ENCODE measurements at places on chromosomes 3 and 15.
A peak's percentile ranks its signal among the peaks of the same experiment; 100 is the strongest.

GRCh38 chr3:171487382-171487781 lies 27.2 kb upstream of the TNIK start:
- DNase-seq = no peak

DNA sequence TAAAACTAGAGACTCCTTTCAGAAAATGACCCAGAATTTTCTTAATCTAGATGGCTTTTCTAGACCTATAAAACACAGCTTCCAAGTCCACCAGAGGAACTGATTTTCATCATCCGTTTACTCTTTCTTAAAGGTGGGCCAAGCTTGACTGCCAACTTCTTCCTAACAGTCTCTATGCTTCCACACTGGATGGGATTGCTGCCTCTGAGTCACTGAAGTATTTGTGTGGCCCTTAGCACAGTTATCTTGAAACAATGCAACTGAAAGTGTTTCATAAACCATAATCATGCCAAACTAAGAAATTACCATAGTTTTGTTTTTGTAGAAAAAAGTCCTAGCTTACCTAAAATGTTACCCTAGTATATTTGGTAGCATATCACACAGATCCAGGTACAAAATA lies 985.7 kb downstream of the TUSC7 start:
- DNase-seq = no peak

GRCh38 chr3:23865595-23866396 lies 51.0 kb downstream of the NKIRAS1 start:
- DNase-seq = no peak

GRCh38 chr3:38149708-38150107 lies 11.2 kb downstream of the MYD88 start:
- no peak for DNase-seq

- no peak for DNase-seq
Observed at GRCh38 chr3:186361246-186361761, 730 bp downstream of the DGKG start.

GRCh38 chr15:68775671-68776476 lies 44.8 kb downstream of the ANP32A start:
- DNase-seq = no peak

DNA sequence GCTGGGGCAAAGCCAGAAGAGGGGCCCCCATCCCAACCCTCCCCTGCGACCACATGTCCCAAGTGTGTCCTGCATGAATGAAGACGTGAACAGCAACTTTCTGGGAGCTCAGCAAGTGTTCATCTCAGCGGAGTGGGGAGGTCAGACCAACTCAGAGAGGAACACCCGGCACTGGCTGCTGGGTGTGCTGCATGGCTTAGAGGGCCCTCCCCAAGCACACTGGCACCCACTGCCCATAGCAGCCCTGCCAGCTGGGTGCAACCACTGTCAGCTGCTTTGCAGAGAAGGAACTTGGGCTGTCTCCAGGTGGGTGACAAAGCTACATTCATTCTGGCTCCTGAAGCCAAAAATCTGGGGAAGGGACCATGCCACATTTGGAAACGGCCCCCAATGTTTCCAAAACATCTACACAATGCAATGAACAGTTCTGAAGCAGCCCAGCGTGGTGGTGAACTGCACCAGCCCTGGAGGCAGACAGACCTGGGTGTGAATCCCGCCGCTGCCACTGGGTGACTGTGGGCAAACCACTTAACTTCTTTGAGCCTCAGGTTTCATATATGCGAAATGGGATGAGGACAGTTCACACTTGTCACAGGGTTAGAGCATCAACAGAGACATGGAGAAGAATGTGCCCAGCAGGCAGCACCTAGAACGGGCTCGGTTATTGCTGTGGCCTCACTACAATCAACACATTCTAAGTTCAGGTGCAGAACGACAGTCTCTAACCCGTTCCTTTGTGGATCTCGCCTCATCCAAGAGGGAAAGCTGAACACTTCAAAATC lies 145.4 kb downstream of the NUP210 start:
- DNase-seq = no peak

- DNase-seq = no peak
Observed at GRCh38 chr3:173217127-173217526, 76.1 kb upstream of the SPATA16 start.

DNA sequence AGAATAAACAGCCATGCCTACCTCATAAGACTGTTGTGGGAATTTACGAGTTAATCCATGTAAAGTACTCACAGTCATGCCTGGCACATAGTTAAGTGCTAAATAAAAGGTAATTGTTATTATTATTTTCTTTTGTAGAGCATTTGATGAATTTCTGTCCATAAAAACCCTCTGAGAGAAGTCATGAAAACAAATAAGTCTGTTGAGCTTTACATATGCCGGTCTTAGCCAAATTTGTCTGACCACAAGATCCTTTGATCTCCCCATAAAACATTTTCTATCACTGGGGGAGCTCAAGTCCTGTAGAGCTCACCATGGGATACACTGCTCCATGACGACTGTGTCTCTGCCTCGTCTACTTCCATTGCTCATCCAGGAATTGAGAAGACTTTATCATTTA lies 114.0 kb downstream of the MAGI1 start:
- DNase-seq = no peak

GRCh38 chr3:4591669-4592068 lies 98.5 kb downstream of the ITPR1 start:
- no peak for DNase-seq

- no peak for DNase-seq
Observed at GRCh38 chr3:168859143-168859542, 763.4 kb upstream of the GOLIM4 start.

- DNase-seq = no peak
Observed at GRCh38 chr3:114427285-114428043, 133.6 kb downstream of the TIGIT start.

GRCh38 chr15:38793206-38793810 lies 228.7 kb upstream of the RASGRP1 start:
- DNase-seq = no peak

DNA sequence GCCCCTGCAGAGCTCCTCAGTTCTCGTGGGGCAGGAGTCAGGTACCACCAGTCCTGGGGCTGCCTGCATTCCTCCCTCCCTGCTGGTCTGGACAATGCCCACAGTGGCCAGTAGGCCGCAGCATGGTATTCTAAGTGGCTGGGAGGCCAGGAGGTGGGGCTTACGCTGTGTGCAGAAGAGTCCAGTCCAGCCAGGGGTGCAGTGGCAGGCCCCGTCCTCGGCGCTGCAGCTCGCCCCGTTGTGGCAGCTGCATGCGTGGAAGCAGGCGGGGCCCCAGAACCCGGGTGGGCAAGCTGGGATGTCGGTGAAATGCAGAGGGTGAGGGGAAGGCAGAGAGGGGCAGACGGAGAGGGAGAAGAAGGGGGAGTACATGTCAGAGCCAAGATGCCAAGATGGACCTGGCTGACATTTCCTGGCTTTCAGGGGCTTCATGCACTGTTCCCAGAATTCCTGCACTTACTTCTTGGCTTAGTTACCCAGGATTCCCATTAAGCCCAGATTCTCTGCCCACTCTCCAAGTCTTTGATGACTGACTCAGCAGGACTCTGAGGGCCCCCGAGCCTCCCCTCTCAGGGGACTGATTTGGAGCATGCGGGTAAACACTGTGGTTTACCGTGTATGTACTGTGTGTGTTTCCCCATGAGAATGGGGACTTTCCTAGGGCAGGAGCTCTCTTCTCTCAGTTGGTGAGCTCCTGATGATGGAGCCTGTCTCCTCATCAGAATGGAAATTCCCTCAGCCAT lies 47.5 kb downstream of the RAB11A start:
- peak; percentile 49 for DNase-seq

DNA sequence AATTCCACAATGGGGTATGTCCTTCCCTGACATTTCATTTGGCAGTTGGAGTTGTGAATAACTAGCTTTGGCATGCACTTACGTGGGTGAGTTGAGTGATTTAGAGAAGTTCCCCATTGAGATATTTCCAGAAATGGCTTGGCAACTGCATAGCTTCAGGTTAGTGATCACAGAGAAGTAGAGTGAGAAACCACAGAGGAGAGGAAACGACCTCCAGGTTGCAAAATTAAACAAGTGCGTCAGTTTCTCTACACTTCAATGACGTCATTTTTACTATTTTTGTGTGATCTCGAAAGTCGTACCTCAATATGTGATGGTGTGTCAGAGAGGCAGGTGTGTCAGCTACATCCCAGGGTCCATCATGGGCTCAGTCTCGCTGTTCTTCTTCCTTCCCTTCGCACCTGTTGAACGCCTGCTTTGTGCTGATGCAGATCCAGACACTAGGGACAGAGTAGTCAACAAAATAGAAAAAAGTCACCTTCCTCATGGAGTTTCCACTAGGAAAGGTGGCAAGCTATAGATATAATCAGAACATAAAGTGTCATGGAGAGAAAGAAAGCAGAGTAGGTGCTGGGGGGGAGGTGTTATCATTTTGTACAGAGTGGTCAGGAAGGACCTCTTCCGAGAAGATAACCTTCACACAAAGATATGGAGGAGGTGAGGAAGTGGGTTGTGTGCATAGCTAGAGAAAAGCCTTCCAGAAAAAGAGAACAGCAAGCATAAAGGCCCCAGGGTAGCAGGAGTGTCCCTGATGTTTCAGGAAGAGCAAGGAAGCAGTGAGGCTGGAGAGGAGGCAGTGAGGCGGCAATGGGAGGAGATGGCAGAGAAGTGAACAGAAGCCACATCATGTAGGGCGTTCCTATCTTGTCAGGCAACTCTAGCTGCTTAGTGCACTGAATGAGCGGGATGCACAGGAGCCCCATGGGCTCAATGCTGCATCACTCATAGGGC lies 75.6 kb downstream of the MCTP2 start:
- no peak for DNase-seq

GRCh38 chr15:85536341-85536740 lies 155.9 kb downstream of the AKAP13 start:
- DNase-seq = no peak

GRCh38 chr15:83164111-83164770 lies 43.4 kb downstream of the HDGFL3 start:
- DNase-seq = no peak

DNA sequence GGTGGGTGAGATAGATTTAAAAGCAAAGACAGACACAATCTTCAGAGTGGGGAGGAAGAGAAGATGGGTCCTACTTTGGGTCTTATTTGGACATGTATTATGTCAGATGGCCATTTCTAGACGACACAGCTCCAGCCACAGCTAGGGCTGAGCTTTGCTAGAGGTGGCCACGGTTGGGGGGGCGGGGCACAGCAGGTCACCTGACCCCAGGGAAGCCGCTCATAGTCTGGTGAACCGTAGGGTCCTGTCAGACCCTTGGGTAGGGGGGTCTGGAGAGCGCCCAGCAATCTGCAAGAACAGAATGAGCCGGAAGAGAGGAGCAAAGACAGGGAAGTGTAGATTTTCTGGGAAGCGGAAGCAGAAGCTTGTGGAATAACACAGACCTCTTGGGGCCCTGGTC lies 6.6 kb downstream of the EPB42 start:
- no peak for DNase-seq

DNA sequence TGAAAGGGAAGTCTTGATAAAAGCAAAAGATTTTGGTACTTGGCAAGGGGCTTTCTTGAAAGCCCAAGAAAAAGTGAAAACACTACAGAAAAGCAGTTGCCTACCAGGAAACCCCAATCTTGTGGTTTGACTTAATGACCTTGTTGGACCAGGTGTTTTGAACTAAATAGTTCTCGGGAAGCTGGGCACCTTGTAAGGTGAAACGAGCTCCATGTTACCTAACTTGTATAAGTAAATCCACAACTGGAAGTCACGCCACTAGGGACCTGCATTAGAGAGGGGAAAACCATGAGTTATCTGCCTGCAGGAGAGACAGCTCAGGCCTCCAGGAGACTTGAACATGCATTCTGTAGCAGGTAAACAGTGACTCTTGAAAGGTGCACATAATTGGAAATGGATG lies 88.2 kb downstream of the GMPS start:
- no peak for DNase-seq

GRCh38 chr3:27714692-27715453 lies 7.2 kb downstream of the EOMES start:
- no peak for DNase-seq

DNA sequence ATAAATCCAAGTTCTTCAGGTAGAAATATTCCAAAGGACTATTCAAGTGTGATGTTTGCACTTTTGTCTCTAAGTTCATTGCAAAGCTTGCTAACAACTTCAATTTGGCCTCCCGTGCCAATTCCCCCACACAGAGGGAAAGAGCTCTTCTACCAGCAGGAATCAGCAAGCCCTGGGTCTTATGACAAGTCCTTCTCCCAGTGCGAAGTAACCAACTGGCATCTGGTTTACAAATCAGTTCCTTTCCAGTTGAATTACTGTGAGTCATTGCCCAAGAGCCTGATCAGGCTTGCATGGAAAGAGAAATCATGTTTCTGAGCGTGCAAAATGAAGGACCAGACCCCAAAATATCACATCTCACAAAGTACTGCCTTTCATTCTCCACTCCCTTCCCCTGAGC lies 62.7 kb upstream of the SLCO3A1 start:
- no peak for DNase-seq

- DNase-seq = no peak
Observed at GRCh38 chr15:101042320-101042719, 123.2 kb downstream of the LRRK1 start.

- DNase-seq = no peak
Observed at GRCh38 chr3:129644836-129645235, 38.4 kb upstream of the PLXND1 start.

DNA sequence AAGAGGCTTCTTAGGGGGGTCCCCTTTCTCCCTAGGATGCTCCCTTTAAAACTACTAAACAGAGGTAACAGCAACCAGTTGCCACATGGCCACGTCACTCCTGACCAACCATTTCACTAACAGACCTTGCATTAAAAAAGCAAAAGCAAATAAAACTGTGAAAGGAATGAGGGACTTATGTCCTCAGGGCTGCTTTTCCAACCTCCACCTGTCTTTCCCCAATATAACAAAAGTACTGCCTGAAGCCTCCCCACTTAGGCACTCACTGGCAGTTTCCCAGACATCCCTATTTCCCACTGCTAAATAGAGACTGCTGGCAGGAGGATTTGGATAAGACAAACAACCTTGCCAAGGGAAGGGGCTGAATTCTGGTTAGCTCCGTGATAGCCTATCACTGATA lies 130.3 kb downstream of the ATP8B4 start:
- DNase-seq = no peak

- no peak for DNase-seq
Observed at GRCh38 chr15:80730387-80730786, 35.3 kb downstream of the ABHD17C start.

GRCh38 chr15:25883463-25884259 lies 20.5 kb upstream of the ATP10A start:
- no peak for DNase-seq

- no peak for DNase-seq
Observed at GRCh38 chr3:186451371-186451770, 89.3 kb upstream of the DGKG start.

- no peak for DNase-seq
Observed at GRCh38 chr15:72155003-72155621, 36.9 kb downstream of the SENP8 start.

DNA sequence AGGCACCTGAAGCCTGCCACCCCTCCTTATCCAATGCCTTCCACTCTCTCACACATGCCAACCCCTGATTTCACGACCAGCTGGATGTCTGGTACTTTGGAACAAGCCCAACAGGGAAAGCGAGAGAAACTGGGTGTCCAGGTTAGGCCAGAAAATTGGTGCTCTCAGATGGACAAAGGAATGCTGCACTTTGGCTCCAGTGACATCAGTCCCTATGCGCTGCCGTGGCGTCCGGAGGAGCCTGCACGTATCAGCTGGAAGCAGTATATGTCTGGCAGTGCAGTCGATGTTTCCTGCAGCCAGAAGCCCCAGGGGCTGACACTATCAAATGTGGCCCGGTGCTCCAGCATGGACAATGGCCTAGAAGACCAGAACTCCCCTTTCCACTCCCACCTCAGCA lies 45.2 kb downstream of the CDAN1 start:
- DNase-seq = no peak
